ENCODE measurements at places on chromosomes 6 and 20.
A peak's percentile ranks its signal among the peaks of the same experiment; 100 is the strongest.

- DNase-seq: no peak
Measured at GRCh38 chr6:142476452-142476851, 174.6 kb downstream of the ADGRG6 start.

- DNase-seq: no peak
Measured at GRCh38 chr6:134676307-134677281, 273.3 kb downstream of the ALDH8A1 start.

- no peak for DNase-seq
Measured at GRCh38 chr6:90039911-90040310, 145.6 kb downstream of the GJA10 start.

DNA sequence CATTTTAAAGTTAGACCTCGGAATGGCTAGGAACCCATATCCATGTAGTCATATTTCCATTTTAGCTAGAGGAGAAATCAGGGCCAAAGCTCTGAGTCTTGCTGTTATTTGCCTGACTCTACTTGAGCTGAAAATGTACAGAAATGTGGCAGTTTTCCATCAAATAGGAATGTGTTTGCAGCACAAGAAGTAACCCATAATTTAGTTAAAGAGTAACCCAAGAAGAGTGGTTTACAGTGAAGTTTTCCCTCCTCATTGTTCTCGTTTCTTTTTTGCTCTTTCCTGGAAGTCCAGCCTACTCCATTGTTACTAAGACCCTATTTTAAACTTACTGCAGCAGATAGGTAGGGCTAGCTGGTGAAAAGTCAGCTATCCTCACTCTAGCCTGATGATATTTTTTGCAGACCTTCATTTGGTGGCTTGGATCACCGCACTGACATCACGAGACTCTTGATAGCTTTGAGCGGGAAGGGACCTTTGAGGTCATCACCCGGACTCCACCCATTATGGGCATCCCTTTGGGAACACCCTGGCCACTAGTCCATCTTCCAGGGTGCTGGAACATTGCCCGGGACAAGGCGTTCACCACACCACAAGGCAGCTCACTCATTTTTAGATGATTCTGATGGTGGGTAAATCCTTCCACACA is 28.0 kb upstream of the ADGRF5 start:
- no peak for DNase-seq

DNA sequence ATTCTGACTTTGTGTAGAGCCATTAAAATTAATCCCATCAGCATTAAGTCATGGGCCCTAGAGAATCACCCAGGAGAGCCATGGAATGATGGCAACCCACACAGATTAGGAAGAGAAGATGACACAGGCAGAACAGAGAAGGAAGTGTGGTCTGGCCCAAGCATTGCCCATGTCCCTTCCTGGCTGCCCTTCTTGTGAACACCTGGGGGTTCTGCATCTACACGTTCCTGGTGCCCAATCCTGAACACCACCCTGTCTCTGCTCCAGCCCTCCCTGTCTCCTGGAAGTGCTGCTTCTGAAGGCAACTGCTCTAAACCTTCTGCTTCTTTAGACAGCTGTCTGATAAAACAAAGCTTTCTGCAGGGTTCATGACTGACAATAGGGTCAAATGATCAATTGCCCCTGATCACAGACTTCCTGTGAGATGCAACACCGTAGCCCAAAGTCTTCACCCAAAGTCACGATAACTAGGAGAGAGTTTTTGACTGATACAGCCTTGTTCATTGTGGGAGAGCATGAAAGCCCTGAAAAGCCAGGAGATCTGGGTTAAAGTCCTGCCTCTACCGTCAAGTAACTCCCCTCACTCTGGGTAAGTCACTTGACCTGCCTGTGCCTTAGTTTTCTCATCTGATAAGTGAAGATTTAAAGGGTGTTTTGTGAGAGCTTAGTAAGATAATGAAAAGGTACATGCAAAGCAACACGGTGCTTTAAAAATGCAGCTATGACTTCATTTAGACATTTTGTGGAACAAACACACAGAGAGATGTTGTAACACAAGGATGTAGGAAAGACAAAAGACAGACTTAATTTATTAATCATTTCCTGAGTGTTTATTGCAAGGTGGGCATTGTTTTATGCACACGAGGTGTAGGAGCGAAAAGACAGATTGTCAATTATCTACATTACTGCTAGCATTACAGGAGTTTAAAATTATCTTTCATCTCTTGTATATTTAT is 291.2 kb upstream of the STXBP5 start:
- DNase-seq: no peak

DNA sequence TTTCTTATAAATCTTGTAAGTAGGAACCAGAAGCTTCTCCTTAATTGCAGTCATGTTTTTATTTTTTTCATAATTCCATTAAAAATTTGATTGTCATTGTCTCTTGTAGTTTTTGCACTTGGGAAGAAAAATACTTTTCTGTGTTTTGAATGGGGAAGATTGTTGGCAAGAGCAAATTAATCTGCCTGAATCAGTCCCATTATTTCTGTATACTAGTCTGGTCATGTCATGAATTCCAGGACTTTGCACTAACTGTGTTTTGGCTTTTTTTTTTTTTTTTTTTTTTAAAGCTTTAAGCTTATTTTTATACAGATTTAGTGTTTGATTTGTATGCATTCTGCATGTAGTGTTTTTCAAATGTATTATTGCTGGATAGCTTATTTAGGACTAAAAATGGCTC is 47.6 kb downstream of the RALGAPB start:
- DNase-seq: no peak

- no peak for DNase-seq
Measured at GRCh38 chr6:91304521-91304920, 717.6 kb upstream of the MAP3K7 start.

DNA sequence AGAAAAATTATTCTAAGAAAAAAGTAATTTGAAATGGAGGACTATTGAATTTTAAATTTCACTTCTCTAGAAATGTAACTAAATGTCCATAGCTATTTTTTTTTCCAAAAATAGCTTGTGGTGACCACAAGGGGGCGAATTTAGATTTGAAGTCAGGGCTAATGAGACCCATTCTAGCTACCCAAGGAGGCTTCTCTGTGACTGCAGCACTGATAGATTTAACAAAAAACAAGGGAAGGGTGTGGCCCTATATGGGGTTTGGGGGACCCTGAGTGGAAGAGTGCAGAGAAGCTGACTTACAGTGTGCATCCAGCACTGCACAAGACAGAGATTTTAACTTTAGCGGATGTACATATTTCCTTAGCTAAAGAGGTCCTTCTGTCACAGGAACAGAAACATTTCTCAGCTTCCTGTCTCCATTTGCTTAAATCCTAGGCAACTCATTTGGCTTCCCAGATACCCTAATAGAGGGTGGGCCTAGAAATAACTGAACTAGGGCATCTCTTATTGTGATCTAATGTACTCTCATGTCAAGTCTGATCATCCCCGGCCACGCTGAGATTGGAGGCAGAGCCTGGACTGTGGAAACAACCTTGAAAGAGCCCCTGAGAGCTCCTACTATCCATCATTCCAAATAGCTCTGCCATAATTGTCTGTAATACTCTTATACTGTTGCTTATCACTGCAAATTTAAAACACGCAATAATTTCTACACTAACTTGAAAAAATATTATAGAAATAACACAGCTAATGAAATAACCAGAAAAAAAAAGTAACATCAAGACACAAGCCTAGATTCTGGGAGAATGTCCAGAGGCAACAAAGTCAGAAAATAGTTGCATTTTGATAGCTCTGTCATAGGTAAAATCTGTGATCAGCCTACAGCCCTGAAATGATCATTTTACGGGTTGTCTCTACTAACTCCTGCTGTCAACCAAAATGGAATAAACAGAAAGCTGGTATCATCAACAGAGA is 93.6 kb downstream of the SNAP91 start:
- DNase-seq: peak; percentile 10

- DNase-seq: peak; percentile 35
Measured at GRCh38 chr6:150201772-150202329, 59.0 kb downstream of the PPP1R14C start.

GRCh38 chr6:53524455-53524815 is 20.5 kb downstream of the GCLC start:
- DNase-seq: no peak

DNA sequence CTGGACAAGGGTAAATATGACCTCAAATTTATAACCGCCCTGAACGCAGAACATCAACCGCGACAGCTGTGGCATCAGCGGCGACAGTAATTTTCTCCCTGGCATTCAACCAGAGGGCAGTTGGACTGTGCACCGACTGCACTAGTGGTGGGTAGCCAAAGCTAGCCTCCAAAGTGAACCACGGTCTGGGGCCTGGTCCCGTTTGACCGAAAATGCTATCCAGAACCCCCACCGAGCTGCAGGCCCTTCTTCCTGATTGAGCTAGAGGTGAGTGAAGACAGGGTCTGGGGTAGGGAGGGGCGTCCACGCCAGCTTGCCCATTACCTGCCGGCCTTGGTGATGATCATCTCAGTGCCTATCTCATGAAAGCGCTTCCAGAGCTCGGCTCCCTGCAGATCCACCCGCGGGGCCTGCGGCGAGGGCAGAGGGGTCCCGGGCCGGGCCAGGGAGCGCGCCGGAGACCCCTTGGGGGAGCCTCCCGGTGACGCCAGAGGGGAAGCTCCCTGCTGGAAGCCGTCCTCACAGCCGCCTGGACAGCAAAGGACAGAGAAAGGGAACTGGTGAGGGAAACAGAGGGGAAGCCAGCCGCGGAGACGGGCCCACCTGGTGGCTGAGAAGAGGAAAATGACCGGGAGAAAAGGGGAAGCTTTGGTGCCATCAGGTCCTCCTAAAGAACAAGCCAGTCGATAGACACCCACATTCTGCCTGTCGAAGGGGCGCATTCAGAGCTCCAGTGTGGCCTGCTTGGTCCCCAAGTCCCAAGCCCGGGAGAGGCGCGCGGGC is 2.0 kb downstream of the TBX18 start:
- DNase-seq: peak; percentile 73

DNA sequence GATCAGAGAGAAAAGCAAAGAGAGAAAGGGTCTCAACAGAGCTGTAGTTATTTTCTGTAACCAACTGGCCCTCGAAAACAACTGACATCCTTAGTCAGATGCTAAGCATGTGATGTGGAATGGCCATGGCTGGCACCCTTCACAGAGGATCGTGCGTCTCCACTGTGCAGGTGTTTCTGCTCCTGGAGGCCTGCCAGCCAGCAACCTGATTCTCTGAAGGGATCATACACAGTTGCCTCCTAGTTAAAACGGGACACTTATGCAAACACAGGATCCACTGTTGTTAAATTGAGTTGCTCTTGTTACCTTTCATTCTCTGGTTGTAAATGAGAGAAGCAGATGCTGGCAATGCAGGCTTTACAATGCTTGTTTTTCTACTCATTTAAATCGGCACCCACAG is 148.5 kb downstream of the HDGFL1 start:
- no peak for DNase-seq

DNA sequence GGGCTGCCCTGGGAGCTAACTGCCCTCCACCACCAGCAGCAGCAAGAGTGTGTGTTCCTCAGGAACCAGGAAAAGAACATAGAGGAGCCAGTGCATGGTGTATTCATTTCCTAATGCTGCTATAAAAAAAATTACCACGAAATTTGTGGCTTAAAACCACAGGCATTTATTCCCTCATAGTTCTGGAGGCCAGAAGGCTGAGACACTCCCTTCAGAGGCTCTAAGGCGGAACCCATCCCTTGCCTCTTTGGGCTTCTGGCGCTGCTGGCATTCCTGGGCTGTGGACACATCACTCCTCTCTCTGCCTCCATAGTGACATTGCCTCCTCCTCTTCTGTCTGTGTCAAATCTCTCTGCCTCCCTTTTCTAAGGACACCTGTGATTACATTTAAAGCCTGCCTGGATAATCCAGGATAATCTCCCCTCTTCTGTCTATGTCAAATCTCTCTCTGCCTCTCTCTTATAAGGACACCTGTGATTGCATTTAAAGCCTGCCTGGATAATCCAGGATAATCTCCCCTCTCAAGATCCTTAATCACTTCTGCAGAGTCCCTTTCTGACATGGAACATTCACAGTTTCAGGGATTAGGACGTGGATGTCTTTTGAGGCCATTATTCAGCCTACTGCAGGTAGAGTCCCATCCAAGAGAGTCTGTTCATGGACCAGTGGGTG is 54.7 kb downstream of the NDUFAF5 start:
- no peak for DNase-seq

- DNase-seq: no peak
Measured at GRCh38 chr6:126941751-126942150, 176.7 kb upstream of the RSPO3 start.

DNA sequence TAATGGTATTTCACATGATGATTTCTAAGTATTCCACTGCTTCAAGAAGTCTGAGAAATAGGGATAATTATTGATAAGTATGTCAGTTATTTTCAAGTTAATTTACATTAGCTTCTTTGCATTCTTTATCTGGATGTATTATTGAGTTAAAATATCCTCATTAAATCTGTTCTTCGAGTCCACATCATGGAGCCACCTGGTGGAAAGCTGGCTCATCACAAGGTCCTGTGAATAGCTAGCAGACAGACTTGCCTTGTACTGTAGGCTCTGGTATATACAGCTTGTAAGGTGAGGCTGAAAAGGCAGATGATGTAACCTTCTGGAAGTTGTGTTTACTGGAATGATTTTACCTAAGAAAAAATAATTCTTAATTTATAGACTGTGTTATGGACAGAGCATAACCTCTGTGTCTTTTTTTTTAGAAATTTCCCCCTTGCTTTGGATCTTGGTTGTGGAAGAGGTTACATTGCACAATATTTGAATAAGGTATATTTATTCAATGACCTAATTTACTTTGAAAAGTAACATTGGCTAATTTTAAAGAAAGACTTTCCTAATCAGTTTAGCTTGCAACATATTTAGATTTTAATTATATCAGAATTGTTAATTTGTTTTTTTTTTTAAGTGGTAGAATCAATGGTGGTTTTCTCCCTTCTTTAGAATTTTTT is 3.5 kb downstream of the NDUFAF5 start:
- no peak for DNase-seq

DNA sequence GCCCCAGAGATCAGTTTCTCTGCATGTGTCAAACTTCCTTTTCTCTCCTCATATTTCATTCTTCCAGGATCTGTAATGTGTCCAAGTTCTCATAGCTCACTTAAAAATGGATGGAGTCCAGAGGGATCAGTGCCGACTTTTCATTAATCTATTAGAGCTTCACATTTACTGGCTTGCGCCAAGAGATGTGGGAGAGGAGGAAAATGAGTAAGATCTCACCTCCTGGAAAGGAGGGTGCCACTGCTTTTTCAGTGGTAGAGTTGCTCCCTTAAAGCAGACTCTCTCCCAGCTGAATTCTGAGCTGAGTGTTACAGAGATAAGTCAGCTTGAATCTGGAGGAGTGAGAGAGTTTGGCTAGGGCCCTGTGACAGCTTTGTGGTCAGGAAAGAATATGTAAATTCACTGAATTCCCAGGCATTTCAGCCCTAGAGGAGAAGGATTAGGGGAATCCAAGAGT is 175.9 kb downstream of the SOX4 start:
- no peak for DNase-seq

DNA sequence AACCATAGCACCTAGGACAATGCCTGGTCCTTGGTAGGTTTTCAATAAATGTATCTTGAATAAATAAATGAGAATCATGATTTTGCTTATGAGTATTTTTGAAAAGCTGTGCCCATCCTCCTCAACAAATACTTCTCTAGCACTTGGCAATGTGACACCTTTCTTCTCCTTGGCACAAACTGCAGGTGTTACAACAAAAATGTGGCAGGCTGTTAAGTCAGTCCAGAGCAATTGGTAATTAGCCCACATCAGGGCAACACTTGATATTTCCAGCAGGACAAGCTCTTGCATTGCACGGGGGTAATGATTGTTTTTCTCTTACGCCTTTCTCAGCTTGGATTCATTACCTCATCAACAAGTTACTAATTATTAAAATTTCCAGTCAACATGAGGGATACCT is 31.6 kb upstream of the SNX9 start:
- no peak for DNase-seq

- no peak for DNase-seq
Measured at GRCh38 chr6:96014846-96015517, 792 bp upstream of the FUT9 start.

- DNase-seq: no peak
Measured at GRCh38 chr6:16731478-16732051, 29.7 kb downstream of the ATXN1 start.
